ENCODE measurements at places on chromosomes 11 and 22. TPM values are rescaled to one million over a fixed set of nuclear protein-coding genes. Genes with fewer than 3 reads are reported as not detected.

The TRIM34 gene
- 11.9 TPM for total RNA-seq

The SCO2 gene
- total RNA-seq = 1.9 TPM

The KRTAP5-10 gene
- total RNA-seq = not detected

The FAM180B gene
- total RNA-seq = not detected

The KRTAP5-1 gene
- total RNA-seq = not detected
